ENCODE measurements at places on chromosomes 11 and 22. TPM values are rescaled to one million over a fixed set of nuclear protein-coding genes. Genes with fewer than 3 reads are reported as not detected.

The PGR gene
- polyA plus RNA-seq: 6.1 TPM

DNA sequence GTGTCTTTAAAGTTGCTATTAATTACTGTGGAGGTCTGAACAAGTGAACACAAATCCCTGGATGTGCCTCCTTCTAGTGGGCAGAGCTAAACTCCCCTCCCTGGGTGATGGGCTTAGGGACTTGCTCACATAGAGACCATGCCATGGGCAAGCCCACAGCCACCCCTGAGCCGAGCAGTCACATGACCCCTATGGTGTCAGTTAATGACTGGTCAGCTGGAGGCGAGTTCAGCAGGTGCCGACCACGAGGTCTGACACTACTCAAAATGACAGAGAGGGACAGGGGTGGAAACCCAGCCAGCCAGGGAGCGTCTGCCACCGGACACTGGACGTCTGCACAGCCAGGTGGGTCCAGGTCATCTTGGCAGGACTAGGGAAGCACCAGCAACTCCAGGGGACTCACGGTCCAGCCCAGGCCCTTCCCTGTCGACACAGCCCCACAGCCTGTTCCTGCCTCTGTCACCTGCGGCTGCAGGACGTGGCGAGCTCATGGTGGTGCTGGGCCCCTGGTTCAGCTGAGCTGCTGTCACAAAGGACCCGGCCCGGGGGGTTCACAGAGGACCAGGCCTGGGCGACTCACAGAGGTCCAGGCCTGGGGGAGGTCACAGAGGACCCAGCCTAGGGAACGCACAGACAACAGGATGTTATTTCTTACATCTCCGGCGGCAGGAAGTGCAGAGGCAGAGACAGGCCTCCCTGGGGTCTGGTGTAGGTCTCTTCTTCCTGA, 135.0 kb downstream of the BRD1 start:
- no peak overlapping the region for H3K4me3 ChIP-seq
- H3K27ac ChIP-seq: no peak overlapping the region
- no peaks in the 10 kb centered on the region for H3K27me3 ChIP-seq
- no peaks in the 10 kb centered on the region for H3K4me1 ChIP-seq
- no peak for DNase-seq
- H3K36me3 ChIP-seq: no peaks in the 10 kb centered on the region

The MEI1 gene
- 2.6 TPM for polyA plus RNA-seq

The GDPD4 gene
- polyA plus RNA-seq: 0.32 TPM

DNA sequence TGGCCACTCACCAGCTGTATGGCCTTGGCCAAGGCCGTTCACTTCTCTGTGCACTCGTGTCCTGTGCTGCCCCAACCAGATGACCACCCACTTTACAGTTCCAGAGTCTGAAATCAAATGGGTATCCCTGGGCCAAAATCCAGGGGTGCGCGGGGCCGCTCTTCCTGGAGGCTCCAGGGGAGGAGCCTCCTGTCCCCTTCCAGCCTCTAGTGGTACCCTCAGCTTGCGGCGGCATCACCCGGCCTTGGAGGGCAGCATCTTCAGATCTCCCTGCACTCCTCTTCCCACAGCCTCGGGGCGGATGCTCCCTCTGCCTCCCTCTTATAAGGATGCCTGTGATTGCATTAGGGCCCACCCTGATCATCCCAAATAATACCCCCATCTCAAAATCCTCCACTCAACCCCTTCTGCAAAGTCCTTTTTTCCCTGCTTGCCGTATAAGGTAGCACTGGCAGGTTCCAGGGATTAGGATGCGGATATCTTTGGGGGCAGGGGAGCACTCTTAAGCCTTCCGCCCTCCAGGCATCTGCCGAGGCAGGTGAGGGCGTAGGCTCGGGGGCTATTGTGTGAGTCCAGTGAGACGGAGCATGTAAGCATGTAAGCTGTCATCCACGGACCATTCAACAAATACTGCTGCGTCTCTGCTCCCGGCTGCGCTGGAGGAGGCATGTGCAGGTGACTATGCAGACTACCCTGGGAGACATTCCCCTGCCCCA, 24.4 kb upstream of the SHISAL1 start:
- no peak for DNase-seq
- H3K4me1 ChIP-seq: peaks cover 5% of the 10 kb centered on the region
- no peaks in the 10 kb centered on the region for H3K27me3 ChIP-seq
- no peak overlapping the region for H3K27ac ChIP-seq
- H3K36me3 ChIP-seq: no peaks in the 10 kb centered on the region

DNA sequence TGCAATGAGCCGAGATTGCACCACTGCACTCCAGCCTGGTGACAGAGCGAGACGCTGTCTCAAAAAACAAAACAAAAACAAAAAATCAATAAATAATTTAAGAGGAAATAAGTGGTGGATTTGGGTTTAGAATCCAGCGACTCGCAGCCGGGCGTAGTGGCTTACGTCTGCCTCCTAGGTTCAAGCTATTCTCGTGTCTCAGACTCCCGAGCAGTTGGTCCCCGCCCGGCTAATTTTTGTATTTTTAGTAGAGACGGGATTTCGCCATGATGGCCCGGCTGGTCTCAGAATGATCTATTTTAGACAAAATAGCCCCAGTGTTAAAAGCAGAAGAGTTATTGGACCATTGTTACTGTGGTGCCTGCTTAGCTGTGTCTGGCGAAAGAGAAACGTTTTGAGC, 29.8 kb downstream of the SNU13 start:
- no peak overlapping the region for H3K27ac ChIP-seq
- H3K27me3 ChIP-seq: no peaks in the 10 kb centered on the region
- no peak for DNase-seq
- H3K4me1 ChIP-seq: no peaks in the 10 kb centered on the region
- H3K36me3 ChIP-seq: no peaks in the 10 kb centered on the region

DNA sequence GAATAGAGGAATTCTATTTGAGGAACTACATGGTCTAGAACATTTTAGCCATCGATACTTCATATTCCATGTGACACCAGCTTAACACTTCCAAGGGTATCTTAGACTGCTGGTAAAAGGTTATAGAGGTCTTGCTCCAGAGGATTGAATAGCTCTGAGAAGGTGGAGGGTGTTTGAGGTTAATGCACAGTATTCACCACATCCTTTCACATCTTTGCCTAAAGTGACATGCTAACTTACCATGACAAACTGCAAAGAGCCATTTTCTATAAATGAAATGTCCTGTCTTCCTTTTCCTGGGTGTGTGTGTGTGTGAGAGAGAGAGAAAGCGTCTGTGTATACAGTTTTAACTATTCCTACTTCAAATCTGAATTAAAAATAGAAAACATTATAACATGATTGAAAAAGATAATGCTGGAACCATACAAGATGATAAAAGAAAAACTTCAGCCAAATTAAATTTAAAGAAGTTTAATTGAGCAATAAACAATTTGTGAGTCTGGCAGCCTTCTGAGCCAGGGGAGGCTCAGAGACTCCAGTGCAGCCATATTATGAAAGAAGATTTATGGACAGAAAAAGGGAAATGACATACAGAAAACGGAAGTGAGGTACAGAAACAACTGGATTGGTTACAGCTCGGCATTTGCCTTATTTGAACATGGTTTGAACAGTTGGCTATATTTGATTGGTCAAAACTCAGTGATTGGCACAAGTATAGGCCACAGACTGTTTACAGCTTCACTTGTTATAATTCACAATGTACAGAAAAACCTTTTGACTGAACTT, 320.9 kb upstream of the CCDC179 start:
- H3K27me3 ChIP-seq: no peaks in the 10 kb centered on the region
- H3K4me1 ChIP-seq: no peaks in the 10 kb centered on the region
- no peak overlapping the region for H3K27ac ChIP-seq
- no peak for DNase-seq

The H19 gene
- 601 TPM for polyA plus RNA-seq

GRCh38 chr11:36693139-36693843, 95.3 kb upstream of the RAG2 start:
- no peak overlapping the region for H3K4me3 ChIP-seq
- H3K27me3 ChIP-seq: no peaks in the 10 kb centered on the region
- H3K27ac ChIP-seq: no peak overlapping the region
- H3K36me3 ChIP-seq: no peaks in the 10 kb centered on the region

The CHRDL2 gene
- polyA plus RNA-seq: 5.1 TPM

The NLRP14 gene
- 0.08 TPM for polyA plus RNA-seq

DNA sequence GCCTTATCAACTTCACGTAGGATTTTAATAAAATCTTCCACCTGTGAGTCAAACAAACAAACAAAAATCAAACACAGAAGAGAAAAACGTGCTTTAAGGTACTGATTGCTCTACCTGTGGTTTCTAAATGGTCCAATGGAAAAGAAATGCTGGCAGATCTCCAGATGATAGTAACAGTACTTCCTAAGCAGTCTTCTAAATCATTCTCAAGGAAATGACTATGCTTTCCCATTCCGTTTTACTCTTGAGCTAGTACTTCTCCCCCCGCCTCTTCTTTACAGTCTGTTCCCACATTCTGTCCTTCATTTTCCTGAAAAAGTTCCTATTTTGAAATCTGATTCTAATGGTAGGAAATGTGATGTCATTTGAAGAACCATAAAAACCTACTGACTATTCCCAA, 25.4 kb downstream of the SAAL1 start:
- H3K4me1 ChIP-seq: no peaks in the 10 kb centered on the region
- no peaks in the 10 kb centered on the region for H3K27me3 ChIP-seq
- no peak overlapping the region for H3K27ac ChIP-seq
- no peak for DNase-seq

The DGCR6 gene
- 0.28 TPM for polyA plus RNA-seq

GRCh38 chr11:33324302-33324985, 67.3 kb downstream of the HIPK3 start:
- H3K4me1 ChIP-seq: peaks cover 22% of the 10 kb centered on the region
- H3K4me3 ChIP-seq: no peak overlapping the region
- H3K27ac ChIP-seq: no peak overlapping the region
- DNase-seq: no peak

GRCh38 chr22:38115423-38116205, 5.1 kb upstream of the BAIAP2L2 start:
- H3K4me3 ChIP-seq: no peak overlapping the region
- H3K36me3 ChIP-seq: no peaks in the 10 kb centered on the region
- no peaks in the 10 kb centered on the region for H3K4me1 ChIP-seq
- H3K27ac ChIP-seq: no peak overlapping the region

- H3K27me3 ChIP-seq: no peaks in the 10 kb centered on the region
- H3K4me3 ChIP-seq: peak overlapping the region; percentile 70
- peak; percentile 90 for DNase-seq
- peaks cover 1% of the 10 kb centered on the region for H3K4me1 ChIP-seq
Observed at GRCh38 chr11:6319704-6320410, 444 bp downstream of the CAVIN3 start.

- H3K27me3 ChIP-seq: no peaks in the 10 kb centered on the region
- no peak overlapping the region for H3K4me3 ChIP-seq
- H3K36me3 ChIP-seq: no peaks in the 10 kb centered on the region
- H3K27ac ChIP-seq: no peak overlapping the region
- H3K4me1 ChIP-seq: no peaks in the 10 kb centered on the region
Observed at GRCh38 chr11:32056438-32056837, 34.4 kb upstream of the RCN1 start.

GRCh38 chr11:35033011-35033410, 106.0 kb upstream of the CD44 start:
- H3K27me3 ChIP-seq: no peaks in the 10 kb centered on the region
- H3K4me3 ChIP-seq: no peak overlapping the region
- no peaks in the 10 kb centered on the region for H3K4me1 ChIP-seq
- no peak overlapping the region for H3K27ac ChIP-seq

- no peaks in the 10 kb centered on the region for H3K27me3 ChIP-seq
- no peak for DNase-seq
- H3K27ac ChIP-seq: no peak overlapping the region
Observed at GRCh38 chr11:33893711-33894397, 2.0 kb upstream of the LMO2 start.

DNA sequence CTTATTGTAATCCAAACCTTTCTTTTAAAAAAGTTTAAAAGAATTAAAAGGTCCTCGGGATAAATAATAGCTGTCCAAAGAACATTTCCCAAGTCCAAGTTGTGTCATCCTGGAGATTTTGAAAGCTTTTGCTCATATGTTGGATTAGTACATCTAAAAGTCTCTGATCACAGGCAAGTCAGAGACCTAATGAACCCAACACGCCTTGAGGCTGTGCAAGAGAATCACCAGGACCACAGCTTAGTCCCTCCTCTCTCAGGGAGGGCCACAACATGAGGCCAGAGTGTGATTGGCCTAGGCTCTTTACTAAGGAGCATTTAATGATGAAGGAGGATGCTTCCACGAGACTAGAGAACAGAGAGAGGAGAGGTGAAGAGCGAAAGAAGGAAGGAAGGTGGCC, 98.7 kb upstream of the OR5AK2 start:
- H3K4me3 ChIP-seq: no peak overlapping the region
- no peaks in the 10 kb centered on the region for H3K36me3 ChIP-seq
- H3K4me1 ChIP-seq: no peaks in the 10 kb centered on the region
- no peak for DNase-seq

The LRRC56 gene
- polyA plus RNA-seq: not detected

DNA sequence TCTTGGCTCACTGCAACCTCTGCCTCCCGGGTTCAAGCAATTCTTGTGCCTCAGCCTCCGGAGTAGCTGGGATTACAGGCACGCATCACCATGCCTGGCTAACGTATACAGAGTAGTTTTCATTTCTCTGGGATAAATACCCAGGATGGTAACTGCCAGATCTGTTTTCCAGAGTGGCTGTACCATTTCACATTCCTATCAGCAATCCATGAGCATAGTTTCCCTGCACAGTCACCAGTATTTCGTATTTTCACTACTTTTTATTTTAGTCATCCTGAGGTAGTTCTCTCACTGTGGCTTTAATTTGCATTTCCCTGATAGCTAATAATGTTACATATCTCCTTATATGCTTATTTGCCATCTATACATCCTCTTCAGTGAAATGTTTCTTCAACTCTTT, 11.0 kb upstream of the SCARF2 start:
- no peaks in the 10 kb centered on the region for H3K4me1 ChIP-seq
- no peak for DNase-seq
- no peaks in the 10 kb centered on the region for H3K27me3 ChIP-seq
- no peak overlapping the region for H3K4me3 ChIP-seq
- H3K27ac ChIP-seq: no peak overlapping the region

GRCh38 chr11:45930031-45930794, 7.8 kb downstream of the LARGE2 start:
- H3K27ac ChIP-seq: no peak overlapping the region
- no peak overlapping the region for H3K4me3 ChIP-seq
- H3K4me1 ChIP-seq: peaks cover 2% of the 10 kb centered on the region
- DNase-seq: peak; percentile 44
- H3K27me3 ChIP-seq: no peaks in the 10 kb centered on the region
- H3K36me3 ChIP-seq: no peaks in the 10 kb centered on the region

The MOGAT2 gene
- not detected for polyA plus RNA-seq

The LARGE2 gene
- polyA plus RNA-seq: 2.5 TPM

GRCh38 chr11:80970037-80970436, 1529.2 kb upstream of the TENM4 start:
- H3K36me3 ChIP-seq: no peaks in the 10 kb centered on the region
- DNase-seq: no peak
- no peak overlapping the region for H3K27ac ChIP-seq
- H3K4me3 ChIP-seq: no peak overlapping the region
- H3K27me3 ChIP-seq: no peaks in the 10 kb centered on the region

- no peaks in the 10 kb centered on the region for H3K27me3 ChIP-seq
- H3K4me3 ChIP-seq: peak within 1 kb of the TSS; percentile 42
- no peaks in the 10 kb centered on the region for H3K36me3 ChIP-seq
- DNase-seq: peak; percentile 67
Observed at GRCh38 chr22:23772649-23773473, at the start of gene MMP11. MMP11 (plus strand) TSS chr22:23772849; CDS start chr22:23772871, 22 bp downstream.

The KDELR3 gene
- 2.4 TPM for polyA plus RNA-seq
